ENCODE measurements at places on chromosomes 5 and 9.

GRCh38 chr5:160270704-160271103, 41.4 kb downstream of the FABP6 start:
- no peak for DNase-seq

GRCh38 chr5:54539001-54539400, 21.4 kb downstream of the SNX18 start:
- no peak for DNase-seq

DNA sequence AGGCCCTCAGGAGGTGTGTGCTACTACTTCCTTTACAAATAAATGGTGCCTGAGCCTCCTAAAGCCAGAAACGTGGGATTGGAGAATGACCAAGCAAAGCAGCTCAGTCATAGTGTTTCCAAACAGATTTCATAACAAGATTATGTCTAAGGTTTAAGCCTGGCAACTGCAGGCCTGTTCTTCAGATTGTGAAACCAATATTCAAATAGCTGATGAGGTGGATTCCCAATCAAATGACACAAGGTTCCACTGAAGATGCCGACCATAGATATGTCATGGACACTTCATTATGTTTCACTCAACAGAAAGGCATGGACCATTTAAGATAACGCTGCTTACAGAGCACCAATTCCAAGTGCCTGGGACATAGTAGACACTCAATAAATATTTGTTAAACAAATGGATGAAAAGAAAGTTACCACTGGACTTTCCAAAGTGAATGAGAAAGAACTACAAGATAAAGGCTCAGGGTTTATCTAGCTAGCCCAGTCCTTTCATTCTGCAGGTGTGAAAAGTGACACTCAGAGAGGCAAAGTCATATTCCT, 189.5 kb downstream of the ACTL7B start:
- DNase-seq: no peak

- no peak for DNase-seq
Measured at GRCh38 chr5:1751864-1752822, 47.5 kb downstream of the MRPL36 start.

DNA sequence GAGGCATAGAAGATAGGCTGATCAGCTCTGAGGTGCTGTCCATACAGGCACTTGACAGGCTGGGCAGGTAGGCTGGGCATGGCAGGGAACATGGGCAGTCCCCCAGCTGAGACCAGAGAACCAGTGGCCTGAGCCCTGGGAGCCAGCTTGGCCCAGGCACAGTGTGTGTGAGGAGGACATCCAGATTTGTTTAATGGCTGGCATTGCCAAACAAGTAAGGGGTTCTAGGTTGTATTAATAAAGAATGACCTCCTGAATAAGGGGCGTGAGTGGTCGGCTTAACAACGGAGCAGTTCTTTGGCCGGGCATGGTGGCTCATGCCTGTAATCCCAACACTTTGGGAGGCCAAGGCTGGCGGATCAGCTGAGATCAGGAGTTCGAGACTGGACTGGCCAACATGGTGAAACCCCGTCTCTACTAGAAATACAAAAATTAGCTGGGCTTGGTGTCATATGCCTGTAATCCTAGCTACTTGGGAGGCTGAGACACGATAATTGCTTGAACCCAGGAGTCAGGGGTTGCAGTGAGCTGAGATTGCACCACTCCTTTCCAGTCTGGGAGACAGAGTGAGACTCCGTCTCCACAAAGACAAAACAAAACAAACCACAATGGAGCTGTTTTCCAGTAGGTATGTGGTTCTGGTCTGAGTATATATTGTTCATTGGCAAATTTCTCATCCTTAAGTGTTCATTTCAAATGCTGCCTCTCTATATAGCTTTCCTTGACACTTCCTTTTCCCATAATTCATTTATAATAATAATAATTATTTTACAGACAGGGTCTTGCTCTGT, 56.2 kb downstream of the ANGPTL2 start:
- no peak for DNase-seq

DNA sequence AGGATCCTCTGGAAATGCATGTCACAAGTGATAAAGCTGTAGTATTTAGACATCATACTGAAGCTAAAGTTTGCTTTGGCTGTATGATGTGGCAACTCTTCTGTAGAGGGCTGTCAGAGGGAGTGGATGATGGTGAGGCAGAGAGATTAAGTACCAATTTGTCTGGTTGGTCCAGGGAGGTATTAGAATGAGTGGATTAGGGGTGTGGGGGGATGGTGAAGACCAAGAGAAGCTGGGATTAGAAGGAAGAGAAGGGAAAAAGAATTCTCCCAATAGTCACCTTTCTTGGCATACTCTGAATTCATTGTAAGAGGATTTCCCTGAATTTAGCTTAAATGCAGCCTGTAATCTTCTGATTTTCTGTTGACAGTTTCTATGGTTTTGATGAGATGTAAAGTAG, 3.6 kb downstream of the PCDHAC2 start:
- DNase-seq: no peak

Data from stimulated activated CD4-positive, alpha-beta T cell treated with anti-CD3 and anti-CD28 coated beads, TNF-alpha, amount 100 ng/mL, for 24 hours (primary cell).